ENCODE measurements at places on chromosomes 13 and 19.

GRCh38 chr19:14116918-14117578 lies 514 bp downstream of the PRKACA start:
- DNase-seq: no peak

DNA sequence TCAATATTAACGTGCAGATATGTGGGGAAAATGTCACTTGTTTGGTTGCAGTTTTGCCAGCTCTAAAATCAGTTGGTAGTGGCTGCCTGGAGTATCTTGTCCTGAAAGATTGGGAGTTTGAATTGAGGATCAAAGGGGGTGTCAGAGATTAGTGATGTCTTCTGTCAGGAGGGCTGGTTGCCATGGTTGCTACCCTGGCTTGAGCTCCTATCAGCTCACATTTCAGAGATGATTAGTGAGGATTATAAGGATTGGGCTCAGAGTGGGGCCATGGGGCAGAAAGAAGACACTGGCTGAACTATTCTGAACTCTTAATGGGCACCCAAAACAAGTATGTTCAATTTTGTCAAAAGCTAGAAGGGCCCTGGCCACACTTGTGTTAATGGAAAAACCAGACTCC lies 95.5 kb upstream of the RNF113B start:
- DNase-seq: no peak

DNA sequence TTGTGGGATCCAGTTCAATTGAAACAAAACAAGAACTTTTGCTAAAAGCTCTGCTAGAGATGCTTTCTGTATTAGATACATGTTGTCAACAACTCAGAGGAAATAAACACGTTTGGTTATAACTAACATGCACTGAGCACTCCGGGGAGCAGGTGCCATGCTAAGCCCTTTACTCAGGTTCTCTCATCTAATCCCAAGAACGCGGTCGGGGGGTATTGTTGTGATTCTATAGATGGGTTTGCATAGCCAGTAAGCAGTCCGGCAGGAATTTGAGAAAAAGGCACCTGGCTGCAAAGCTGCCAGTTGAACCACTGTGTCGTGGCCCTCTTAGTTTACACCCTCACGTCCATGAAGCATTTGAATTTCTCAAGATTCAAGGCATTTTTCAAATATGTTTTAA lies 24.3 kb upstream of the SPACA7 start:
- no peak for DNase-seq

DNA sequence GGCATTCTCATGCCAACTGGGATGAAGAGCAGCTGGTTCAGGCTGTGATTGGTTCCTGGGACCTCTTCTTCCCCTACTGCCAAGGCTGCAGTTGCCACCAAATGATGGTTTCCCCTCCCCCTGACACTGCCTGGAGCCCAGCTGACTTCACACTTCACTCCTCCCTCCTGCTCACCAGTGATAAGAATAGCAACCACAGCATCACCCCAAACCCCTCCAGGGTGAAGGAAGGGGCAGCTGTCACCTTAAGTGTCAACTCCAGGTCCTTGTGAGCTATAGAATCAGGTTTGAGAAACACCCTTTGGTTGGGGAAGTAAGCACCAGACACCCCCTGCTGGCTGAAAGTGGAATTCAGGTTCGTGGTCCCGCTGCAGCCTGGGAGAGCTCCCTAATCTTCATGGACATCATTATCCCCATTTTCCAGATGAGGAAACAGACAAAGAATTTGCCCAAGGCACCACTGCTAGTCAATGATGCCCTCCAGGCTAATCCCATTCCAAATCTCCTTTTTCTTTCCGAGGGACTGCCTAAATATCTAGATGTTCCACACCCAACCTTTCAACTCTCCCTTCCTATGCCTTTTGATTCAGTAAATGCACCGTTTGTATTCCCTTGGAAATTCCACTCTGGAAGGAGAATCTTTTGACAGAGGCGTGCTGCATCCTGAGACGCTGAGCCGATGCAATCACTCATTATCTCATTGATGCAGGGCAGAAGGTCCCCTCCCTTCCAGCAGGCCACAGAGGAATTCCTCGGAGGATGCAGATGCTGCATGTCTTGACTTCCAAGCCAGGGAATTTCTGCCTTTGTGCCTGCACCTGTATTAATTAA lies 50.6 kb upstream of the UQCRFS1 start:
- DNase-seq: no peak

GRCh38 chr19:47168065-47168464 lies 37.4 kb downstream of the SAE1 start:
- no peak for DNase-seq

DNA sequence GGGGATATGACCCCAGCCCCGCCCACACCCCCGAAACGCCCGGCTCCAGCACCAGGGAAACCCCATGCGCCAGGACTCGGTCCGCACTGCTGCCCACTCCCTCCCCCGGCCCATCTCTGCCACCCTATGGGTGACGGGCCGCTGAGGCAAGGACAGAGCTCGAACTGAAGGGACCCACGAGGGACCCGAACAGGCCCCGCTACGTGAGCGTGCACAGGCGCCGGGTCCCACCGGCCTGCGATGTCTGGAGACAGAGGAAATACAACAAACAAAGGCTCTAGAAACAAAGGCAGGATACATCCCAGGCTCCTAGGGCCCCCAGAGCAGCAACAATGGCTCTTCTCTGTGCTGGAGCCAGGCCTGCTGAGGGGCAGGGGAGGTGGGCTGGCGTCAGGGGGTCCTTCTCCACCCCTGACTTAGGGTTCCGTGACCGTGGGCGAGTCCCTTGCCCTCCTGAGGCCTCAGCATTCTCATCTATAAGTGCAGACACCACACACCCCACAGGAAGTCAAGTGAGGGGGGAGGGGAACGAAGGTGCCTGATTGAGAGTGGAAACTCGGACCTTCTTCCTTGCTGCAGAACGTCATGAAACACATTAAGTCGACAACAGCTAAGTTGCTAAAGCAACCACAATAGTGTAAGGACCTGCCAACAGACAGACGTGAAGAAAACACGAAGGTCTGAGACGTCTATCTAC lies 3.1 kb downstream of the ABHD17A start:
- no peak for DNase-seq

DNA sequence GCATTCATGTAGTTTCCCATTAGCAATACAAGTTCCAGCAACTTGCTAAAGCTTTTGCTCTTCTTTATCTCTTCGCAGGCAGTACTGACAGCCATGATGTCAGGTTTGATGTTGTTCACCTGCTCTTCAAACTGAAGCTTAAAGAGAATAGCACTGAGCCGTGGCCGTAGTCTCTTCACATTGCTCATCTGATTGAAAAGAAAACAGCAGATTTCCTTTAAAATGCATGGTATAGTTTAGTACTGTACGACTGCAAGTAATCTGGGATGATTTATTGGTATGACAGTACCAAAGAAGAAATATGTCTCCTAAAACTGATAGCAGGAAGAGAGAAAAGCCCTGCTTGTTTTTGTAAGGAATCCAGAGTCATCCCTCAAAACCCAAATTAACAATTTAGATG lies 284.4 kb downstream of the DIAPH3 start:
- DNase-seq: no peak

- DNase-seq: no peak
These were observed 646.4 kb downstream of the TBC1D4 start for GRCh38 chr13:74835579-74835978.

GRCh38 chr19:13866463-13867046 lies 10.4 kb upstream of the NANOS3 start:
- DNase-seq: no peak

DNA sequence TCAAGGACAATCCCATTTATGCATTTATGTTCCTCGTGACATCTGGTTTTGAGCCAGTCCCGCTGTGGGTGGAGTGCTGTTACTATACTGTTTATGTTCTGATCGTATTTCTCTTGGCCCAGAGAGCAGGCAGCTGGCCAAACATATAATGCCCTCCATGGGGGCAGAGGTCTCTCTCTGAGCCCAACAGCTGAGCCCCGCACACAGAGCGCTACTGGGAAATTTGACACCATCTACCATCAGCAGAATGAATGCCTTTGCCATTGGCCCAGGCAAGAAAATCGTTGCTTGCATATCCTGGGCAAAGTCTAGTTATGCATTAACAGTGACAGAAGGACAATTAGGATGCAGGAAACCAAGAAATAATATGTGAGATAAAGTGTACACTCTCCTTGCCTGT lies 126.8 kb upstream of the CACNA1A start:
- DNase-seq: peak; percentile 75

GRCh38 chr13:90416938-90417337 lies 930.5 kb upstream of the MIR17HG start:
- DNase-seq: no peak

GRCh38 chr13:33776239-33776881 lies 41.6 kb upstream of the RFC3 start:
- no peak for DNase-seq

- DNase-seq: no peak
These were observed 34.9 kb downstream of the DNAJC15 start for GRCh38 chr13:43058318-43058674.
